ENCODE measurements at places on chromosomes 16 and 17.

GRCh38 chr17:3020381-3020780 is 43.0 kb downstream of the OR1D5 start:
- no peak for DNase-seq

- no peak for DNase-seq
These were observed 7.4 kb upstream of the SPAG9 start for GRCh38 chr17:51128076-51128475.

DNA sequence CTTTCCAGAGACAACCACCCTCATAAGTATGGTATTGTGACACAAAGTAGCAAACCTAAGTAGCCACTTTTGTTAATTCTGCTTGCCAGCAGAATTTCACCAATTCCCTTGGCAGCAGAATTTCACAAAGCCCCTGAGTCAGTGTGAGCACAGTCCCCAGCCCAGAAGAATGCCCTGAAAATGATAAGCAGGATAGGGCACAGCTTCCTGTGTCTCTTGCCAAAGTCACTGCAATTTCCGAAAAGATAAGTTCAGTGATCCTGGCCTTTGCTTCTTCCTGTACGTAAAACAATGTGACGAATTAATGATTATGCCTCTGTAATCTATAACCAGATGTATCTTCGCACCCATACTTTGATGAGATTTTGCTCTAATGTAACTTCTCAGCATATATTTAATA is 16.0 kb upstream of the WIPF2 start:
- no peak for DNase-seq

DNA sequence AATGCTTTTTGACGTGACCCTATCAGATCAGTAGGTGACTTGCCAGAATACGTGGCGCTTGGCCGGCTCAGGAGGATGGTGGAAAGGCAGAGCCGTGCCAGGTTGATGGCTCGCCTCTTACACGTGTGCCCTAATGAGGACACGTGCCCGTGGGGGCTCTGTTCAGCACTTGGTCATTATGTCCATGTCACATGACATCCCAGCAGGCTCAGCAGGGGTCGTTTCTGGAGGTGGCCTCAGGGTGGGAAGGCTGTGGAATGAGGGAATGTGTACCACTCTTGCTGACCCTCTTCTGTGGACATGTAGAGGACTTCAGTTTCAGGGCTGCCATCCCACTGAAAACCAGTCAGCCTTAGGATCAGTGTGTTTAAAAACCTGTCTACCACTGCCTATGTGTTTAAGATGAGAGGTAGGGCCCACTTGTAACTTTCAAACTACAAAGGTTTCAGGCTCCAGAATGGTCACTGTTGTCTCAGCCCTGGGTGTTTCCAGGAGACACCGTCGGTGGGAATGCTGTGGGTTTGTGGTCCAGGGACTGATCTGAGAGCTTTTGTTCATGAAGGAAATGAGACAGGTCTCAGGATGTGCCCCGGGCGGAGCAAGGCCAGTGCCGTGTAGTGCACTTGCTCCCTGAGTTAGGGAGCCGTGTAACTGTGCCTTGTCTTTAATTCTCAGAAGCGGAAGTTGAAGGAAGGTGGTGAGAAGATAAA is 12.1 kb downstream of the UBN1 start:
- no peak for DNase-seq

- DNase-seq = no peak
These were observed 22.3 kb upstream of the G6PC1 start for GRCh38 chr17:42878123-42878880.

GRCh38 chr17:19357351-19357750 is 5.2 kb downstream of the B9D1 start:
- DNase-seq = no peak

- DNase-seq = peak; percentile 53
These were observed at the start of gene RAI1 for GRCh38 chr17:17681187-17681743. Gene RAI1 (plus strand): TSS chr17:17681458. CDS start chr17:17792949, 111,491 bp downstream.

DNA sequence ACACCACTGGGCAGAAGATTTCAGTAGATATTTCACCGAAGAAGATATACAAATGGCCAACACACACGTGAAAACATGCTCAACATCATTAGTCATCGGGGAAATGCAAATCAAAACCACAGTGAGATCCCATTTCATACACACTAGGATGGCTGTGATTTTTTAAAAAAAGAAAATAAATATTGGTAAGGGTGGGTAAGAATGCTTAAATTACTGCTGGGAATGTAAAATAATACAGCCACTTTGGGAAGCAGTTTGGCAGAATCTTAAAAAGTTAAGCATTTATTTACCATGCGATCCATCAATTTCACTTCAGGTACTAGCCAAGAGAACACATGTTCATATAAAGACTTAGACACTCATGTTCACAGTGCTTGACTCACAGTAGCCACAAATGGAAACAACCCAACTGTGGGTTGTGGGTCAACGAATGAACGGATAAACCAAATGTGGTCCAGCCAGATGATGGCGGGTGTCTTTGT is 6.5 kb upstream of the C16orf74 start:
- DNase-seq = no peak

GRCh38 chr16:25729188-25729915 is 37.6 kb downstream of the HS3ST4 start:
- no peak for DNase-seq

DNA sequence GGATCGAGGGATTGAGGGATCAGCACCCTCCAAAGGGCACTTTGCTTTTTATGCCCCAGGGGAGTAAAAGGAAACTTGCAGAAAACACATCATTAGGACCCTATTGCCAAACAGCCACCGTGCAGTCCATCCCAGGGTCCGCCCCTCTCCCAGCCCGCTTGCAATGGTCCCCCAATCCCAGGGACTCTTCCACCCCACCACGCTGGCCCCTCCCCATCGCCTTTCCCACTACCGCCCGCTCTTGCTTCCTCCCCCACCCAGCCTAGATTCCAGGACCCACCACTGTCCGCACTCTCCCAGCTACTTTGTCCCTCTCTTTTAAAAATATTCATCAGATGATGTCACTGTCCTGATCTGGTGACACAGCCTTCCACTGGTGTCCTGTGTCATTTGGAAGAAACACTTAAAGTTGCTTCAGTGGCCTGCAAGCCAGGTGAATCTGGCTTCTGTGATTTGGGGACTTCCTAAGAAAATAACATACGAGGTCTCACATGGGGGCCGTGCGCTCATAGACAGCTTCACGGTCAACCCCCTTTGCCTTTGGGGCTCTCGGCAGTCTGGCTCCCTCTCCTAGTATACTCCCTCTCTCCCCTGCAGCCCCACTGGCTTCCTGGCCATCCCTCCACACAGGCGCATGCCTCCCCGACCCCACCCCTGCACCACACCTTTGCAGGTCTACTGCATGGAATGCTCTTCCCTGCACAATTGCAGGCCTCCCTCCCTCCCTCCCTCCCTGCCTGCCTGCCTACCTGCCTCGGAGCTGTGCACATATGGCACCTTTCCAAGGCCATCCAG is 127.9 kb downstream of the RBFOX3 start:
- DNase-seq = no peak

GRCh38 chr17:62009220-62009619 is 55.9 kb downstream of the MED13 start:
- no peak for DNase-seq

DNA sequence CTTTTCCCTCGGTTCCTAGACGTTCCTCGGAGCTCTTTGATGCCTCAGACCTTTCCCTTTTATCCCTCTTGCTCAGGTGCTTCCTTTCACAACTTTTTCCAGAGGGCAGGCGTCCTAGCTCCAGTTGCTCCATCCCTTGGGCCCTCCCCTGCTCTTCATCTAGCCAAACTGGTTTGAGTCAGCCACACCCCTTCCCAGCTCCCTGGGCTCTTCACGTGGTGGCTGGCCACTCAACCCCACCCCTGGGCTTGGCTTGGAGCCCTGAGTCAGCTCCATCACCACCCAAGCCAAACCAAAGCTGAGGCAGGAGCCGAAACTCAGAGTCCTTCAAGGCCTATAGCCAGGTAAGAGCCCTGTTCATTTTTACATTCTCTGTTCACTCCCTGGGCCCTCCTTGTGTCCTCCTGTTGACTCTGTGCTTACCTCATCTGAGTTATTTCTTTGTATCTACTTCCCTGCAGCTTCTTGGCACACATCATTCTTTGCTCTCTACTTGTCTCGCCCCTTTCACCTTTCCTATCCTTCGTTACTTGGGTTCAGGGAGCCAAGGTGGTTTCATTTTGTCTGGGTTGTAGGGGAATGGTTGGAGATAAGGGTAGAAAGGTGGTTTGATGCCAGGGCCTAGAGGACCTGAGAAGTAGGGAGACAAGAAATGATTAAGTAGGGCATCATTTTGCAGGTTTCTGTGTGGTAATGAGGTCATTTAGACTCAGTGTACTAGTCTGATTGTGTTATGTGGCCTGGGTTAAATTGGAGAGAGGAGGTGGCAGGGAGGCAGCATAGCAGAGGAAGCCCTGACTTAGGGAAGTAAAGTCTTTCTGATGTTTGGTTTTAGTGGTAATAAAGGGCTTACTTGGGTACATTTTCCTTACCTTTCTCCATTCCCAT is 7.6 kb upstream of the PHKG2 start:
- no peak for DNase-seq

DNA sequence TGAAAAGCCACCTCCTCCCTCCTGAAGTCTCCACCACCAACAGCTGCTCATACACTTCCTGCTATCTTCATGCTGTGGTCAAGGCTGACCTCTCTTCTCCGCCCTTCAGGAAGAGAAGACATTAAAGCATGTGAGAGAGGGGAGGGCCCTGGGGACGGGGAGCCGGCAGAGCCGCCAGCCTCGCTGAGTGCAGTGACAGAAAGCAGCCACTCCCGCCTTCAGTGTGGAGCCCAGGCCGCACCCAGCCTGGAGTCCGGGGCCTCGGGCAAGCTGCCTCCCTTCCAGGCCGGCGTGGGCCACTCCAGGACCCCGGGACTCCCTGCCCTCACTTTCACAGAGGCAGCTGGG is 94.7 kb upstream of the TNRC6C start:
- no peak for DNase-seq

DNA sequence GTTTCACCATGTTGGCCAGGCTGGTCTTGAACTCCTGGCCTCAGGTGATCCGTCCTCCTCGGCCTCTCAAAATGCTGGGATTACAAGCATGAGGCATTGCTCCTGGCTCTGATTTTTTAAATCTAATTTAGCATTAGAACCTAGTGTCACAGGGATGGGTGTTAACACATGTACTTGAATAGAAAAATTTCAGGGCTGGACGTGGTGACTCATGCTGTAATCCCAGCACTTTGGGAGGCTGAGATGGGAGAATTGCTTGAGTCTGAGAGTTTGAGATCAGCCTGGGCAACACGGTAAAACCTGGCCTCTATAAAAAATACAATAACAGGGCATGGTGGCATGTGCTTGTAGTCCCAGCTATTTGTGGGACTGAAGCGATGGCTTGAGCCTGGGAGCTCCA is 6.0 kb upstream of the RNF135 start:
- no peak for DNase-seq

DNA sequence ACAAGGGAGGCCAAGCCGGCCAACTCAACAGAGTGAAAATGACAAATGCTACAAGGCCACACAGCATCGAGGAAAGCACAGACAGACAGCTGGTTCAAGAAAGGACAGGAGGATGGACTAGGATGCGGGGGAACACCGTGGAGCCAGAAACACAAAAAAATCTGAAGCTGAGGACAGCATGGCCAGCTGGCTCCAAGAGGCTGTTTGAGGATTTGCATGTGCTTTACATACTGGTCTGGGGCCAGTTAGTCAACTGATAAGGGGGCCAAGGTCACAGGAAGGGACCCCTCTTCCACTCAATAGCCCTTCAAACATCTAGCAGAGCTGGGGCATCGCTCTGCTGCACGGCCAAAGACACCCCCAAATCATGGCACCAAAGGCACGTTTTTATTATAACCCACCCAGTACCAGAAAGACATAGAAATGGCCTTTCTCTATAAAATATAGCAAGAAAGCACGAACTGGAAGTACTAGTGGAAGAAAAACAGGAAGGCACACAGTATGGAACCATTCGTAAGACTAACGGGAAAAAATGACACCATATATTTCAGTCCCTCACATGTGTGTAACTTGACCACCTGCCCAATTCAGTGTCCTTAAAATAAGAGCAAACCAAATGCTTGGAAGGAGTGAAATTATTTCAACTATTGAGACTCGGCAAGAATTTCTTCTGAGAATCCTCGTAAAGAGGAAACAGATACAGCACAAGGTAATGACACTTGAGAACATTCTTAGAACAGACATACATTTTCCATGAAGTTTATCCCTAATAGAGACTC is 7.8 kb upstream of the SRL start:
- DNase-seq = no peak

DNA sequence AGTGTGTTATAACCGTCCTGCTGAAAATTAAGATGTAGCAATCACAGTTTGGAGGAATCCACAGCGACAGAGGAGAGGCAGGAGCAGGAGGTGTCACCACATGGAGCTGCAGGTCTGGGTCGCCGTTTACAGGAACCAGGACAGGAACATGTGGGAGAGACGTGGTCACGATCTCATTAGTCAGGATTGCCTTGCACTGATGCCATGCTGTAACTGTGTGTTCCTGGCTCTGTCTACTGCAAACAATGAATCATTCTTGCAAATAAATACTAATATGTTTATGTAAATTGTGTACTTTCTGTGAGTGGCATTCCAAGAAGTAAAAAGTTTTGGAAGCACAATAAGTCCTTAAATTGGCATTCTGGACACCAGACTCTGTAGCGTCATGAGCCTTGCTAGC is 271.8 kb downstream of the CPPED1 start:
- DNase-seq = no peak

GRCh38 chr17:13576661-13577526 is 24.8 kb downstream of the HS3ST3A1 start:
- DNase-seq = no peak

- DNase-seq = no peak
These were observed 1.2 kb upstream of the CBX4 start for GRCh38 chr17:79840269-79840988.
